ENCODE measurements at places on chromosomes 3 and 15.

DNA sequence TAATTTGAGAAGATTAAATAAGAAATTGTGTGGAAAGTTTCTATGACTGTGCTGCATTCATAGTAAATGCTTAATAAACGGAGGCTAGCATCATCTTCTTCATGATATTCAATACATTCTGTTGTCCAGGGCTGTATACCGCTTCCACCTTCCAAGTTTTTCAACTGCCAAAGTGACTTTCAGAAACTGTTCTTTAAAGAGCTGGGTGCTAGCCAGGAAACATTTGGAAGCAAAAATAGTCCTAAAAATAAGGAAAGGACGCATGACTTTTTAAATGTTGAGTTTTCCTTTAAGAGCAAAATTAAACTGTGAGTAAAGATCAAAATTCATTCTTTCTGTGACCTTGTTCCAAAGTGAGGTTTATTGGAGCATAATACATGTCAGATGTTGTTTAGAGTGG lies 9.4 kb upstream of the ERC2 start:
- DNase-seq, result no peak

- peak; percentile 28 for DNase-seq
Measured at GRCh38 chr15:52039925-52040781, 21.1 kb downstream of the MAPK6 start.

DNA sequence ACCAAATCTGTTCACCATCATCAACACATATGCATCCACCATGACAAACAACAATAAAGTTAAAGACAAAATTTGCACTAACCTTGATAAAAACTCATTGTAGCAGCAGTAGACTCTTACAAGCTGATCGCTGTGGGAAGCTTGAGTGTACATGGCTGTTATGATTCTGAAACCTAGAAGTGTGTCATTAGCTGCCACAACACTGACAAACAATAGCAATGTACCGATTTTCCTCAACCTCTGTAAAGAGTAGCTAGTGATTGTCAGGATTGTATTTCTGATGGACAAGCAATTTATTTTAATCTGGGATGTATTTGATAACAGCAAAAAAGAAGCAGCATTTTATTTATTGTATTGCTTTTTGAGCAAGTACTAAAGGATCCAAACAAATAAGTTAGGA lies 1357.7 kb downstream of the ROBO1 start:
- no peak for DNase-seq

DNA sequence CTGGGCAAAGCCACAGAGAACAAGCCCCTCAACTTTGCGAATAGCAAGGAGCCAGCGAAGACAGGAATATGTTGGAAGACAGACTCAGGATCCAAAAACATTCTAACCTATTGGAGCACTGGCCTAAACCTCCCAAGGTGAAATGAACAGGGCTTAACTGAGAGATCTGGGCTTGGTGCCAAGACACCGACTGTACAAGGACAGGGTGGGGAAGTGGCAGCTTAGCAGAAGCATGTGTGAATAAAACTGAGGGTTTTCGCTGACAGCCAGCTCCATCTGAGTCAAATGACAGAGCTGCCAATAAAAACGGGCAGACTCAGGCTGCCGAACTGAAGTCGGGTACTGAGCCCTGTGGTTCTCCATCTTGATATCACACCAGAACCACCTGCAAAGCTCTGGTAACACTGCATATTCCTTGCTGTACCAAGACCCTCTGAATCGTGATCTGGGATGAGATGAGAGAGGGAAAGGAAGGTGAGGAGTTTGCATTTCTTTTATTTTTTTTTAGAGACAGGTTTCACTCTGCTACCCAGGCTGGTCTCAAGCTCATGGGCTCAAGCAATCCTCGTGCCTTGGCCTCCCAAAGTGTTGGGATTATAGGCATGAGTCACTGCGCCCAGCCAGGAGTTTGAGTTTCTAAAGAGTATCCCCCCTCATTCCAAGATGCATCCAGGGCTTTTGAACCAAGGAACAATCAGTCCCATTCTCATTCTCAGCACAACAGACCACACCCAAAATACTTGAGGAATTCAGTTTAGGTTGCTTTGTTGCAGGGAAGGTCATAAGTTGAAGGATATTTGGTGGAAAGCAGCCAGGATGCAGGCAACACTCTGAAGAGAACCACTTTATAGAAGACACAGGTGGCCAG lies 6.0 kb upstream of the PLCB2 start:
- peak; percentile 35 for DNase-seq

DNA sequence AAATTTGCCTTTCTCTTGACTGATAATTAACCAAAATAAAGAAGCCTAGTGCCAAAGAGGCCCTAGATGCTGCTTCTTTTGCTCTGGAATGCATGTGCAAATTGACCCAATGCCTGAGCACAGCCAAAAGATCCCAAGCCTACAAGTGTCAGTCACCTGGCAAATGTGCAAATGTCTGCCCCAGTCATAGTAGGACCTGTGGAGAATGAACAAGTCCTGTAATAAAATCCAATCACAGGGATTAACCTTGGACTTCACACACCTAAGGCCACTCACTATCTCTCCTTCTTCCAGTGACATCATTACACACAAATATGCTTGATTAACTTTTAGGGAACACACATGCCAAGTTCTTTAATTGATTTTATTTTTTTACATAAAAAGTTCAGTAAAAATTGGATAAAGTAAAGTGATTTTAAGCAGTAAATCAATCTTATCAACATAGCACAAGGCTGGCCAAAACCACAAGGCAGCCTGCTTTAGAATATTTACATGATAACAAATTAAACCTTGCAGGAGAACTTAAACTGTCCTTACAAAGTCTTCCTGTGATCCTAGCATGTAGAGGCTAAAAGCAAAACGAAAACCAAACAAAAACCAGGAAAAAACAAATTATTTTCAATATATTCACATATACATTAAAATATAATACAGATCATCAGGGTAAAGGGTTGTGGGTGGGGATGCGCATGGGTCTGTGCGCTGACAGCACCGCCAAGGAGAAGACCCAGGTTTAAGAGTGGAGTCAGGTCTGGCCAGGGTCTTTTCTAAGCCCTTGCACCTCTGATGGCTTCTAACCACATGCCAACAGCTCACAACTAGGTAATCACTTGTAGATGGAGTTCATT lies 36.8 kb downstream of the NBEAL2 start:
- no peak for DNase-seq

DNA sequence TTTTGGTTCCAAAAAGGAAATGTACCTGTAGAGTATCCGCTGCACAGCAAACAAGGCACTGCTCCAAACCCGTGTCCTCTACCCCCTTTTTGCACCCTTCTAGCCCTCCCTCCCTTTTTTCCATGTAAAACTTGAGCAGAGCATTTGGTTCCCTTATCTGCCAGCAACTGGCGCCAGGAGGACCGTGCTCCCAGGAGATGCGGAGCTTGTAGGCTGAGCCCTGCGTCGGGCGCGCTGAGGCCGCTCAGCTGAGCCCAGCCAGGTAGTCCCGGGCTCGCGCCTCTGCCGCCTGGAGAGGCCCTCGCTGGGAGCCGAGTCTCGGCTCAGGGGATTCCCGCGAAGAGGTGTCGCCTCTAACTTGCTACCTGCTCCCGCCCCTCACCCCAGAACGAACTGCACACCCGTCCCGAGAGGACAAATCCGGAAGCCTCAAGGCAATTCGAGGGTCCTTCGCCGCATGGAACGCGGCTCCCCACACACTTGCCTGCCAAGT lies 575 bp downstream of the TRPM7 start:
- DNase-seq, result peak; percentile 42

GRCh38 chr3:21750831-21751391 lies at the start of gene ZNF385D:
ZNF385D (minus strand) TSS chr3:21751210; CDS start chr3:21750916, 294 bp downstream.
- peak; percentile 78 for DNase-seq

DNA sequence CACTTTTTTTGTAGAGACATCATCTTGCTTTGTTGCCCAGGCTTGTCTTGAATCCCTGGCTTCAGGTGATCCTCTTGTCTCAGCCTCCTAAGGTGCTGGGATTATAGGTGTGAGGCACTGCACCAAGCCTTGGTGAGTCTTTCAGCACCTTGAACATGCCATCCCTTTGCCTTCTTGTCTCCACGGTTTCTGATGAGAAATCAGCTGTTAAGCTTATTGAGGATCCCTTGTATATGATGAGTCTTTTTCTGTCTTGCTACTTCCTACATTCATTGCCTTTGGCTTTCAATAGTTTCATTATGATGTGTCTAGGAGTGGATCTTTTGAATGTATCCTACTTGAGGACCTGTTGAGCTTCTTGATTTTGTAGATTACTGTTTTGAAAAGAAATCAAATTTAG lies 35.9 kb upstream of the TMCC1 start:
- no peak for DNase-seq

DNA sequence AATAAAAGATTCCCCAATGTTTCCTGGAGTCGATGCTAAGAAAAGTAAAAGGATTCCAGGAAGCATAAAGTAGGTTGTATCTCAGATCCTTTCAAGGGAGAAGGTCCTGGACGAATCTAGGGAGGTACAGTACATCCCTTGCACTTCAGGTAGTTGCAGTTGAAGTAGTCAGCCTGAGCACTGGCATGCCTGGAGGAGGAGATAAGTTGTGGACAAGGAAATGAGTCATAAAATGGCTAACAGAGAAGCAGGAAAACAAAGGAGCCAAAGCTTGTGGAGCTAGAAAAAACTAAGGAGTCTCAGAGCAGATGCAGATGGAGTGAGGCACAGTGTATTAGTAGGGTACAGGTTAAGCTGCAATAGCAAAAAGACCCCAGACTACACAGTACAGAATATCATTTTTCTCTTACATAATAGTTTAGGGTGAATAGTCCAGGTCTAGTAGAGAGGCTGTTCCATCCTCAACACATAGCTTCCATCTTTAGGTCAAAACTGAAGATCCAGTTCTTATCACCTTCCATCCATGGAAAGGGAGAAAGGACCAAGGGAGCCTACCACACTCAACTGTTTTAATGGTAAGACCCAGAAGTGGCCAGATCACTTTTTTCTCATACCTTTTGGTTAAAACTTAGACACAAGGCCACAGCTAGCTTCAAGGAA lies 41.3 kb downstream of the COL6A5 start:
- DNase-seq, result no peak
